ENCODE measurements at places on chromosomes 16 and 17.
A peak's percentile ranks its signal among the peaks of the same experiment; 100 is the strongest.

DNA sequence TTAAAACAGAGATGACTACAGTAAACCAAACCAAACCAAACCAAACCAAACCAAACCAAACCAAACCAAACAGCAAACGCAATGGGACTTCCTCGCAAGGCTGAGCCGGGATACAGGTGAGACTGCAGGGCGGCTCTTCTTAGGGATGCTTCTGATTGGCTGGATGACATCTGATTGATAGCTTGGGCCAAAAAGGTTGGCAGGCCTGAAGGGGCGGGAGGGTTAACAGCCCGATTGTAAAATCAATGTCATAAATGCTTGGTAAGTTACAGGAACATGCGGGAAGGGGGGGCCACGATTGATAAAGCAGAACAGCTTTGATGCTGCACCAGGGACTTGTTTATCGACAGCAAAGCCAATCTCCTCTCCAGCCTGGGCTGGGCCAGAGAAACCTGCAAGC, 86.1 kb downstream of the ZFHX3 start:
- DNase-seq = no peak

DNA sequence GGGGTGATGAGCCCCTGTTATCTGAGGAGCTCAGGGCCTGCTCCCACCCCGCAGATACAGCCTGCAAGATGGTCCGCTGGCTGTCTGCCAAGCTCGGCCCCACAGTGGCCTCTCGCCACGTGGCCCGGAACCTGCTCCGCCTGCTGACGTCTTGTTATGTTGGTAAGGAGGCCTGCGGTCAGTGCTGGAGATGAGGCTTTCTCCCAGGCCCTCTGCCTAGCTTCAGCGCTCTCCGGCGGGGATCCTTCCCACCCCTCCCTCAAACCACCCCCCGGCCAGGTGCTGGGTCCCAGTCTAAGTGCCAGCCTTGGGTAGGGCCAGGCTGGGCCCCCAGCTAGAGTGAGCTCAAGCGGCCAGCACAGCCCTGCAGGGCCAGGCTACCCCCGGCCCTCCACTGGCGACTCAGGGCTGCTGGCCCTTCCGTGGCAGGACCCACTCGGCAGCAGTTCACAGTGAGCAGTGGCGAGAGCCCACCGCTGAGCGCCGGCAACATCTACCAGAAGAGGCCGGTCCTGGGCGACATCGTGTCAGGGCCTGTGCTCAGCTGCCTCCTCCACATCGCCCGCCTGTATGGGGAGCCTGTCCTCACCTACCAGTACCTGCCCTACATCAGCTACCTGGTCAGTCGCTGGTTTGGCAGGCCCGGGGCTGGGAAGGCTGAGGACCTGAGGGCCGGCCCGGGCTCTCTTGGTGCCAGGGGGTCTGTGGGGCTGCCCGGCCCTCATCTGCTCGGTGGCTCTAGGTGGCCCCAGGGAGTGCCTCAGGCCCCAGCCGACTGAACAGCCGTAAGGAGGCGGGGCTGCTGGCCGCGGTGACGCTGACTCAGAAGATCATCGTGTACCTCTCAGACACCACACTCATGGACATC, 6.1 kb downstream of the WDR81 start:
- DNase-seq = no peak

- no peak for DNase-seq
Measured at GRCh38 chr16:57600048-57600835, 28.2 kb upstream of the ADGRG1 start.

- peak; percentile 75 for DNase-seq
Measured at GRCh38 chr17:44308320-44308818, at the start of gene RUNDC3A. RUNDC3A (plus strand) TSS chr17:44308601; CDS start chr17:44308833, 232 bp downstream.

DNA sequence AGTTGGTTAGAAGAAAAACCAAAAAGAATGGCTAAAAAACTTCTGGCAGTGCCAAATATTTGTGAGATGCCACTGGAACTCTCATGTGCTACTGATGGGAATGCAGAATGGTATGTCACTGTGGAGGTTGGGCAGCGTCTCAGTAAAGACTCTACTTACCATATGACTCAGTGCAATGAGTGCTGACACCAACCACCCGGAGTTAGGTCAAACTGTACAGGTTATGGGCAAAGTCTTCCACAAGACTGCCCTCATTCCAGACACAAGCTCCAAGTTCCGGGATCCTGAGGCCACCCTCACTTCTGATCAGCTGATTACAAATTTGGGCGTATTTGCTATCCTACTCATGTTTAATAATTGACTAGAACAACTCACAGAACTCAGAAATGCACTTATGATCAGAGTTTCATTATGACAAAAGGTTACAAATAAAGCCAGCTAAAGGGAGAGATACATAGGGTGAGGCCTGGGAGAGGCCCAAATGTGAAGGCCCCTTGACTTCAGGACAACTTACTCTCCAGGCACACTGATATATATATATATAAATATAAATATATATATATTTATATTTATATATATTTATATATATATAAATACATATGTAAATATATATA, 114.9 kb downstream of the TRIM37 start:
- no peak for DNase-seq

GRCh38 chr16:89422905-89423630, 67.3 kb downstream of the ANKRD11 start:
- no peak for DNase-seq

DNA sequence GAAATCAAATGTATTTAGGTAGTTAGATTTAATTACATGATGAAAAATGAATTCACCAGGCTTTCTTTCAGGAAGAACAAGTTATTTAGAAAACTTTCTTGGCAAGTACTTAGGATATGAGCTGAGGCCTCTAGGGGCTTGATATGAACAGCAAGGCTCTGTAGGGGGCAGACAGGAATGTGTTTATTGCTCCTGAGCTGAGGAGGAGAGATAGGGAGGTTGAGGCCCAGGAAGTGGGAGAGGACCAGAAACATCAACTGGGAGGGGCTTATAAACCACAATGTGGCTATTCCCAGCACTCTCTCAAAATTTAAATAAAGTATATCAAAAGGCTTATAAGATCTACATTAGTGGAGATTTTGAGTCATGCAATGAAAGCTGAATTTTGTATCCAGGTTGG, 154.0 kb upstream of the MAF start:
- no peak for DNase-seq

DNA sequence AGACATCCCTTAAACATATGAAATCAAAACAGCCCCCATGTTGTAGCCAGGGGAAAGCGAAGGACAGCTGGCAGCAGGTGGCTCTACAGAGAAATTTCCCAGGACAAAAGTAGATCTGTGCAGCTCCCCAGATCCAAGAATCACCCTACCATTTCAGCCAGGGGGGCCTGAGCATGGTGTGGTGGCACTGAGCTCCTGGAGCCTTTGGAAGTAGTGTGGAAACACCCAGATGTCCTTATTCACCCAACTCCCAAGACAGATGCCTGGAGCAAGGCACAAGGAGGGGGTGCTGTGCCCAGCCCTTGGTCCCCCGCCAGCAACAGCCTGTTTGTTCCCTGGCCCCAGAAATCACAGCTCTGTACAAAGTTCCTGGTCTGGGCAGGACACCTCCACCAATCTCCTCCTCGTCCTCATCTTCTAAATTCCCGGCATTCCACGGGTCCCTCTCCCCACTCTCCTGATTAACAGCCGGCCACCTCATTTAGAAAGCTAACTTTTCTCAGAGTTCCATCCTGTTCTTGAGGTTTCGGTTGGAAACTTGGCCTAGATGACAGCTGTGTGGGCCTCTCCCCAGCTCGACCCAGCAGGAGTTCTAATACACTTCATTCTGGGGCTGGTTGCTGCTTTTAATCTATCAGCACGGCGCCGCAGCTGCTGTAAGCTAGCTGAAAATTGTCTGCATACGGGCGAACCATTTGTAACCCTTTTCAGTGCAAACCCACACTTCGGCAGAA, 191.1 kb downstream of the C16orf78 start:
- DNase-seq = no peak
